Stimulated activated naive CD4-positive, alpha-beta T cell treated with Interleukin-2 at 50 U/mL for 16 hours (primary cell): ENCODE measurements at places on chromosomes 16 and 17.

GRCh38 chr17:79077587-79077986 lies 3.0 kb downstream of the ENGASE start:
- DNase-seq: no peak

DNA sequence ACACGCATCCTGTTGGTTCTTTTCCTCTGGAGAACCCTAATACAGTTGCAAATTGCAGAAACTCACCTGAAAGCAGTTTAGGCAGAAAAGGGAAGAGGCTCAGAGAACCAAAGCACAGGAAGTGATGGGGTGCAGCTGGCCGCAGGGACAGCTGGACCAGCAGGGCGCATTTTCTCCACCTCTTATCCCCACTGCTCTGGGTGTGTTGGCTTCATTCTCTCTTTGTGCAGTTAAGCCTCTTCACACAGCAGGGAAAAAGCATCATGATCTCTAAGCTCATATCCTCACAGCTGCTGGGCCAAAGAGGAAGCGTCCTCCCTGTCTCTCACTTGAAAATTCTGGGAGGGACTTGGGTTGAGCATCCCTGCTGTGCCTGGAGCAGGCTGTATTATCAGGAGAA lies 20.0 kb upstream of the LRRC75A start:
- DNase-seq: no peak

GRCh38 chr16:30697264-30698138 lies 1.5 kb upstream of the SRCAP start:
- DNase-seq: no peak

DNA sequence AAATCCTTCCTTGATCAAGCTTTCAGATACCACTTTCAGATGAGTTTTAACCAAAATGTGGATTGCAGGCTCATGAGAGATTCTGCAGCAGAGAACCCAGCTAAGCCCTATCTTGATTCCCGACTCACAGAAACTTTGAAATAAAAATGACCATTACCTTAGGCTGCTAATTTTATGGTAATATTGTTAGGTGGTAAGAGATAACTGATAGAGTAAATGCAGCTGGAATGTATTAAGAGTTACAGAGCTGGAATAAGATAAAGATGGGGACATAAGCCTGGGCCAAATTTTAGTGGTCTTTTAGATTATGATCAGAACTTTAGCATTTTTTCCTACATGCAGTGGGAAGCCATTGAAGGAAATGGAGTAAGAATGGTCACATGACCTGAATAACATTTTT lies 1074.0 kb downstream of the CDH11 start:
- DNase-seq: no peak

DNA sequence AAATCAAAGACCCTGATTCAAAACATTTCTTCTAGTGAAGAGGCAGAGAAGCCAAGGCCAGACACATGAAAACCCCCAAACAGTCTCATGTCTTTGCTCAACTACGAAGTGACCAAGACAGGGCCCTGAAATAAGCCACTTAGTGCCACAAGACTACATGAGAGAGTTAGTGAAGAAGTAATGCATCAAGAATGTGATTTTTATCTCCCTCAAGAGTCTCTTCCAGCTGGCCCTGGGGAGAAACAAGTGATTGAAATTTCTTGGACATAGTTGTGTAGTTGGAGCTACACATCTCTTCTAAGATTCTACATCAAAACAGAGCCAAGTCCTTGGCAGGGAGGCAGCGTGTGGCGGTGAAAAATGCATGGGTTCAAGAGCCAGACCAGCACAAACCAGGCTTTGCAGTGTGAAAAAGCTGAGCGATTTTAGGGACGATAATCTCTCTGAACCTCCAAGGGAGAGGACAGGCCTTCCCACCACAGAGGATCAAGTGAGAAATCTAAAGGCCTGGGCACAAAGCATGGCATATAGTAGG lies 30.6 kb downstream of the LYRM1 start:
- no peak for DNase-seq

- no peak for DNase-seq
These were observed 206.3 kb downstream of the RAB11FIP4 start for GRCh38 chr17:31597646-31598398.

GRCh38 chr16:84637709-84638108 lies 10.6 kb upstream of the KLHL36 start:
- DNase-seq: no peak

- DNase-seq: no peak
These were observed 45.3 kb downstream of the CPNE2 start for GRCh38 chr16:57137566-57138273.

GRCh38 chr17:13642188-13642587 lies 40.5 kb upstream of the HS3ST3A1 start:
- no peak for DNase-seq

DNA sequence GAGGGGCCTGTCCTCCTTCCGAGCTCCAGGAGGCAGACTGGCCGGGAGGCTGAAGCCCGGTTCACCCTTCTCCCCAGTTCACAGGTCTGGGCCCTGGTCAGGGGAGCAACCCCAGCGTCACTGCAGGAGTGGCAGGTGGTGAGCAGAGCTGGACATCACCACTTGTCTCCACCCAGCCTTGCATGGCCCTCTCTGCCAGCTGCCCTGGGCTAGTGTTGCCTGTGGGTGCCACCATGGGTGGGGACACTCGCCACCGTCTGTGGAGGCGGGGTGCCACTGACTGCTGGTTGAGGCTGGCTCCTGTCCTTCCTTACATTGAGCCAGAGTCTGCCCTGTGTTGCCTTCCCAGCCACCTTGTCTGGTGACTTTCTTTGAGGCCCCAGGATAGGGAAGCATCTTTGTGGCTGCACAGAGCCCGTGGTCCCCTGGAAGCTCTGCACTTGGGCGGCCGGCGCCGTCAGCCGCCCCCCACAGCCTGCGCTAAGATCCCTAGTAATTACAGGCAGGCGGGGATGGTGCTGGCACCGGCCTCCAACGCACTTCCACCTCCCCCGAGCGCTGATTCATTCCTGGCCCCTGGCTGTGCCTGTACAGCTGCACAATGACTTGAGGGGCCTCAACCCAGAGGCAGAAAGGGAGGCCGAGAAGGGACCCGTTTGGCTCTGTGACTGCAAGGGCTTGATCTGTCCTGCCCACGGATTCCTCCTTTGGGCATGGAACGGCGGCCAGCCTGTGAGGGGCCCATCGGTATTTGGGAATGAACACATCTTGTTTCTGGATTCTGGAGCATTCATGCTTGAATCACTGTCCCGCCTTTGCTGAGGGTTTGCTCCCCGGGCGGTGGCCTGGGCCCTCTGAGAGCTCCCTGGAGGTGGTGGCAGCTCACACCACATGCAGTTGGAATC lies 5.2 kb downstream of the BAIAP2 start:
- DNase-seq: no peak

- no peak for DNase-seq
These were observed 9.4 kb downstream of the SYNGR3 start for GRCh38 chr16:1998852-1999801.

GRCh38 chr17:63173450-63173849 lies 207.4 kb downstream of the TANC2 start:
- DNase-seq: no peak

GRCh38 chr17:16943541-16944333 lies 28.2 kb downstream of the TNFRSF13B start:
- no peak for DNase-seq

DNA sequence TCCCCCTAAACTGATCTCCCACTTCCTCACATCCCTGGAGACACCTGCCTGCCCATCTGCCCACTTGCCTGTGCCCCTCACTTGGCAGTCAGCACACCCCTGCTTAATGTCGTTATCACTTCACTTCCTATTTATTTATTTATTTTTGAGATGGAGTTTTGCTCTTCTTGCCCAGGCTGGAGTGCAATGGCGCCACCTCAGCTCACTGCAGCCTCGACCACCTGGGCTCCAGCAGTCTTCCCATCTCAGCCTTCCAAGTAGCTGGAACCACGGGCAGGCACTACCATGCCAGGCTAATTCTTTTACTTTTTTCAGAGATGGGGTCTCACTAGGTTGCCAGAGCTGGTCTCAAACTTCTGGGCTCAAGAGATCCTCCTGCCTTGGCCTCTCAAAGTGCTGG lies 23.5 kb upstream of the PHOSPHO1 start:
- DNase-seq: no peak

- DNase-seq: peak; percentile 24
These were observed 268.8 kb downstream of the SEC14L1 start for GRCh38 chr17:77409282-77410161.

- no peak for DNase-seq
These were observed 41.7 kb upstream of the JPH3 start for GRCh38 chr16:87560428-87561199.

DNA sequence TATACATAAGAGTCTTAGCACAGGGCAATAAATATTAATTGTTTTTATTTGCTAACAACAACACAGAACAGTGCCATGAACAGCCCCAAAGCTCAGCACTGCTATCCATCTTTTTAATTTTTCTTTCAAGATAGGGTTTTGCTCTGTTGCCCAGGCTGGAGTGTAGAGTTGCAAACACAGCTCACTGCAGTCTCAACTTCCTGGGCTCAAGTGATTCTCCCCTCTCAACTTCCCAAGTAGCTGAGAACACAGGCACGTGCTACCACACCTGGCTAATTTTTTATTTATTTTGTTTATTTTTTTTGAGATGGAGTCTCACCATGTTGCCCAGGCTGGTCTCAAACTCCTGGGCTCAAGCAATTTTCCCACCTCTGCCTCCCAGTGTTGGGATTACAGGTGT lies 47.6 kb upstream of the AKAP1 start:
- DNase-seq: no peak

DNA sequence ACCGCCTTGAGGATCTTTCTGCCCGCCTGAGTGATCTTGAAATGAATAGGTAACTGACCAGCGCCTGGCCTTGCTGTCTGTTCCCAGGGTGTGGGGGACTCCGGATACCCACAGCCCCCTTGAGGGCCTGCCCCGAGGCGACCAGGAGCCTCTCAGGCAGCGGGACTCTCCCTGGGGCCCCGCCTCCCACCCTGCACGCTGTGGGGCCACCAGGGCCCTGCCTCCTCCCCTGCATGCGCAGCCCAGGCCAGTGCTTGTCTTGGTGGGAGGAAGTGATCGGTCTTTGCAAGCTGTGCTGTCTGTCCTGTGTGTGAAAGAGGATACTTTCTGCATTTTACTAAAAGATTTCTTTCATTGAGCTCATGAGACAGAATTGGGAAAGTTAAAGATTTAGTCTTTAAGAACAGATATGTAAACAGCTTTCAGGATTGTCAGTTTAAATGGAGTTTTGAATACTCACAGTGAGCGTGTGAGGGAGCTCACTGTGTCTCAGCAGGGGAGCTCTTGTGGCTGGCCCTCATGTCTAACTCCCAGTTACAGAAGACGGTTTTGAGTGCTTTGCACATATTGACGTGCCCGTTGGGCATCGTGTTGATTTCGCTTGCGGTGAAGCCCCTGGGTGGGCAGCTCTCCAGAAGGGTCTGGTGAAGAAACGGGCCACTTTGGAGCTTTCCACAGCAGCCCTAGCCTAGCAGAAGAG lies 36.1 kb upstream of the CAPN15 start:
- no peak for DNase-seq

GRCh38 chr17:82503094-82503727 lies 16.3 kb upstream of the FOXK2 start:
- no peak for DNase-seq

GRCh38 chr17:32502710-32503109 lies 15.9 kb downstream of the CDK5R1 start:
- DNase-seq: no peak

GRCh38 chr17:50866261-50866949 lies at the start of gene TOB1:
Gene TOB1, minus strand, starts transcription at chr17:50866354. Its CDS starts 2,337 bp downstream, at chr17:50864017.
- DNase-seq: peak; percentile 95

GRCh38 chr17:16438173-16438556 lies 22.8 kb downstream of the TRPV2 start:
- no peak for DNase-seq
